NB4 (cell line): ENCODE measurements at places on chromosomes 1 and 21.

GRCh38 chr1:30706528-30706927 is 16.9 kb downstream of the MATN1 start:
- no peak for DNase-seq

DNA sequence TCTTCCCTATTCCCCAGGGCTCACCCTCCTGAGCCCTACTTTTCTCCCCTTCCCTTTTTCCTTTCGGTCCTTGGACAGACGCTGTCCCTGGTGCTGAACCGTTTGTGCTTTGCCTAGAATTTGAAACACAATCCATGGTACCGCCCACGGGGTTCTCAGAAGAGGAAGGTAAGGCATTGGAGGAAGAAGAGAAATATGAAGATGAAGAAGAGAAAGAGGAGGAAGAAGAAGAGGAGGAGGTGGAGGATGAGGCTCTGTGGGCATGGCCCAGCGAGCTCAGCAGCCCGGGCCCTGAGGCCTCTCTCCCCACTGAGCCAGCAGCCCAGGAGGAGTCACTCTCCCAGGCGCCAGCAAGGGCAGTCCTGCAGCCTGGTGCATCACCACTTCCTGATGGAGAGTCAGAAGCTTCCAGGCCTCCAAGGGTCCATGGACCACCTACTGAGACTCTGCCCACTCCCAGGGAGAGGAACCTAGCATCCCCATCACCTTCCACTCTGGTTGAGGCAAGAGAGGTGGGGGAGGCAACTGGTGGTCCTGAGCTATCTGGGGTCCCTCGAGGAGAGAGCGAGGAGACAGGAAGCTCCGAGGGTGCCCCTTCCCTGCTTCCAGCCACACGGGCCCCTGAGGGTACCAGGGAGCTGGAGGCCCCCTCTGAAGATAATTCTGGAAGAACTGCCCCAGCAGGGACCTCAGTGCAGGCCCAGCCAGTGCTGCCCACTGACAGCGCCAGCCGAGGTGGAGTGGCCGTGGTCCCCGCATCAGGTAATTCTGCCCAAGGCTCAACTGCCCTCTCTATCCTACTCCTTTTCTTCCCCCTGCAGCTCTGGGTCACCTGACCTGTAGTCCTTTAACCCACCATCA is 10.4 kb downstream of the BCAN start:
- peak; percentile 56 for DNase-seq

- no peak for DNase-seq
Observed at GRCh38 chr21:44822484-44823178, 4.8 kb upstream of the SUMO3 start.

DNA sequence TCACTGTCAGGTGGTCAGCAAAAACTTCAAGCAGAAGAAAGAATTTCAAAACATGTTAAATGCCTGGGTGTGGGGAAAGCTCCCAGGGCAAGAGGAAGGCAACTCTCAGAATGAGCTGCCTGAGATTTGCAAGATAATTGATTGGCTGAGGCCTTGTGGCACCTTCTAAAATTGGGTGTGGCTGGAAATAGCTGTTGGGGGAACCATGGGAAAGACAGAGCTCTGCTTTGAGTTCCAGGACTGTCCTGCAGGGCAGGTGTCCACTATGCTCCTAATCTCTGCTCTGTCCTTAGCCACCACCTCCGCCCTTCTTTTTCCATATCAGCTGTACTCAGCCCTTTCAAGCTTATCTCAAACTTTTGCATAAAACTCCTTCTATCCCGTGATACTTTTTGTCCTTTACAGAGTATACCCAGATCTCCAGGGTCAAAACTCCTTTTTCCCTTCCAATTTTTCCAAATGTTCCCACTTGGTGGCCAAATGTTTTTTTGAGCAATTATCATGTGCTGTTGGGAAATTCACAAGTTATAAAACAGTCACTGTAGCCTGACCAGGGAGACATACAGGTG is 23.8 kb upstream of the PPP2R5A start:
- no peak for DNase-seq

DNA sequence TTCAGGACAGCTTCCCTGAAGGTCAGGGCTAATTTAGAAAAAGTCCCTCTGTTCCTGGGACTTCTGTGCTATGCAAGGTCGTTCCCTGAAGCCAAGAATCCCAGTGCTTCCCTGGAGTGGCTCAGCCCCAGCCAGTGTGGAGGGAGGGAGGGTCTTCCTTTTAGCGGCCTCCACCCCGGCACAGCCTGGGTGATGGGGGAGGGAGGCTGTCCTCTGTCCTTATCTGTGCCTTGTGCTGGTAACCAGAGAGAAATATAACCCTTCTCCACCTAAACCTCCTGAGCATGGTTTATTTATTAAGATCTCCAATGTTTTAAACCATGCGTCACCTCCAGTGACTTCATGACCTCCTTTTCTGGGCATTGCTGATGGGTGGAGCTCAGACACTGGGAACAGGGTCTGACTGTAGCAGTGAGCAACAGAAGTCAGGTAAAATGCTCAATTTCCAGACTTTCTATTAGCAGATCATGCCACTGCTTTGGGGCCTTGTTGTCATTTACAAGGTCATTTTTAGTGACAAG is 157.1 kb downstream of the DSCAM start:
- no peak for DNase-seq

- DNase-seq: peak; percentile 83
Observed at GRCh38 chr21:45087022-45087823, 12.8 kb downstream of the ADARB1 start.

DNA sequence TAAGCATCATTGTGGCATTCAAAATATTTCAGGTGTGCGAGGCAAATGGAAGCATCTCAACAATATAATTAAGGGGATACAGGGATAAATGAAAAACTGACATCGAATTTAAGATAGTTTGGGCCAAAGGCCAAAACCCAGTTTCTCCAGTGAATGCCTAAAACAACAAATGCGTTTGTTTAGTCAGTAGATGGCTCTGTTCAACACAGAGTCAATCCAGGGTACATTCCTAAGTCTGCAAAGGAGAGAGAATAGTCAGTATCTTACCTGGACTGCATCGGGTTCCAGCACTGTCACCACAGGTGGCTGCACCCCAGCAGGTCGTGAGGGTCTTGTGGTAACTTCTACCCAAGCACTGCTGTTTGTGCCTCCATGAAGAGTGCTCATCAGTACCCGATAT is 321.1 kb downstream of the KCTD3 start:
- DNase-seq: no peak

GRCh38 chr1:217333939-217334338 is 297.0 kb downstream of the GPATCH2 start:
- peak; percentile 39 for DNase-seq

- DNase-seq: no peak
Observed at GRCh38 chr1:46218443-46218842, 15.3 kb downstream of the LURAP1 start.

- no peak for DNase-seq
Observed at GRCh38 chr1:73756817-73757216, 441.2 kb downstream of the LRRIQ3 start.

GRCh38 chr21:45002381-45003204 is 62.8 kb downstream of the SLX9 start:
- no peak for DNase-seq

- no peak for DNase-seq
Observed at GRCh38 chr1:43258370-43258769, 11.4 kb upstream of the TMEM125 start.

DNA sequence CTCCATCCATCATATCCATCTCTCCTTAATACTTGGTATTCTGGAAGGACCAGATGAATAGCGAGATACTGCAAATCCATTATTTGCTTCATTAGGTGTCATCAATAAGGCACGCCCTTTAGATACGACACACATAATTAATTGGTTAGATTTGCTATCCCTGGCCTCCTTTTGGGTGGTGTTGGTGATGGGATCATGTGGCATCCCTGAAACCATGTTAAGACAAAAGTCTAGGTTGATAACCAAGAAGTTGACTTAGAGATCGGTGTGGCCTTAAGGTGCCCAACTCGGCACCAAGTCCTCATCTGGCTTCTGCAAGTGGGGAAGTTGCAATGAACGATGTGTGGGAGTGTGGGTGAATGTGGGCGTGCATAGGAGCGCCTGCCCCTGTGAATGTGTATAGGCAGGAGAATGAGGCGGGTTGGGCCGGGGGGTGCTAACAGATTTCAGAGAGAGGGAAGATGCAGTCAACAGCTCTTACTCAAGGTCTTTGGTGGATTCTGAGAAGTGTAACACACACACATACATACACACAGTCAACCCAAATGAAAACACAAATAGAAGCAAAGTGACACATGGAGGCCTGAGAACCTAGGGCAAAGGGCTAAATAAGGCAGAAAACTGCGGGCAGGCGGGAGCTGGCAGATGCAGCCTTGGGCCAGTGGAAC is 415.7 kb upstream of the ESRRG start:
- peak; percentile 2 for DNase-seq

GRCh38 chr1:208885060-208885459 is 640.9 kb upstream of the PLXNA2 start:
- DNase-seq: no peak

DNA sequence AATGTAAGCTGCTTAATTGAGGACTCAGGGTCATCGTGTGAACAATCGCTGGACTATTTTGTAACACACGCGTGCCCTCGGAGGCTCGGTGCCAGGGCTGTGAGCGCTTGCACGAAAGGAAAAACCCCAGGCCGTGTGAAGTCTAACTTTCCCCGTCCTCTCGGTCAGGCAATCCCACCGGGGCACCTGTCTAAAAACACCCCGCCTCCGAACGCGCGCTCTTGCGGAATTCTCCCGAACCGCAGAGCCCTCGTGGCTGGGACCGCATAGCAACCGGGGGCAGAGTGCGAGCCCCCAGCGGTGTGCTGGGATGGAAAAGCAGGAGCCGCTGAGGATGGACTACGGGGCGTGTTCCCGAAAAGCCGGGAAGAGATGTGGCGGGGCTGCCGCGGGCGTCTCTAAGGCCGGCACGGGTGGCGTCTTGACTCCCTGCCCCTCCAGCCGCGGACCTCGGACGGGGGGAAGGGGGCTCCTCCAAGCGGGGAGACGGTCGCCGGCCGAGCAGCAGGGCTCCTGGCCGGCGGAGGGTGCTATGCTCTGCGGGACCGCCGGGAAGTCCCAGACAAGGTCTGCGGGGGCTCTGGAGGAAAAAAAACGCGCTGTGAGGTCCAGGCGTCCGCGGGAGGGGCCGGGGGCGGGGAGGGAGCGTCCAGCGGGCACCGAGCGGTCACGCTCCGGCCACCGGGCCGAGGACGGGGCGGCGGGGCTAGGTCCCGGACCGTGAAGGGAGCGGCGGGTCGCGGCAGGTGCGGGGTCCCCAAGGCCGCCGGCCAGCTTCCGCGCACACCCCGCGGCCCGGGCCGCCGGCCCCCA is 936 bp downstream of the ZBTB21 start:
- peak; percentile 66 for DNase-seq

DNA sequence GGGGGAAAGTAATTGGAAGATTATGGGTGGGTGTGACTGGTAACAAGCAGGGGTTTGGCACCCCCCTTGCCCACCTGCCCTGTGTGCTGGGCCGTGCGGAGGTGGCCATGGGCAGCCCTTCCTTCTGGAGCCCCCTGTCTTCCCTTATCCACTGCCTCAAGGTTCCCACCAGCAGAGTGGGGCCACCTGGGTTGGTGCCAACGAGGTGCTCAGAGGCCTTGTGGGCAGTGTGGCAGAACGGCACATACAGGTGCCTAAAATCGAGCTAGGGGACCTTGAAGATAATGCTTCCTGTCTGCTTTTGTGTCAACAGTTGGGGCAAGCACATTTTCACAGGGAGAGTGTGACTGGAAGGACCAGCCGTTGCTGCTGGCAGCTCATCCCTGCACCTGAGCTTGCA is 161.8 kb downstream of the PCBP3 start:
- no peak for DNase-seq
